ENCODE measurements at places on chromosomes 11 and 22. TPM values are rescaled to one million over a fixed set of nuclear protein-coding genes. Genes with fewer than 3 reads are reported as not detected.

DNA sequence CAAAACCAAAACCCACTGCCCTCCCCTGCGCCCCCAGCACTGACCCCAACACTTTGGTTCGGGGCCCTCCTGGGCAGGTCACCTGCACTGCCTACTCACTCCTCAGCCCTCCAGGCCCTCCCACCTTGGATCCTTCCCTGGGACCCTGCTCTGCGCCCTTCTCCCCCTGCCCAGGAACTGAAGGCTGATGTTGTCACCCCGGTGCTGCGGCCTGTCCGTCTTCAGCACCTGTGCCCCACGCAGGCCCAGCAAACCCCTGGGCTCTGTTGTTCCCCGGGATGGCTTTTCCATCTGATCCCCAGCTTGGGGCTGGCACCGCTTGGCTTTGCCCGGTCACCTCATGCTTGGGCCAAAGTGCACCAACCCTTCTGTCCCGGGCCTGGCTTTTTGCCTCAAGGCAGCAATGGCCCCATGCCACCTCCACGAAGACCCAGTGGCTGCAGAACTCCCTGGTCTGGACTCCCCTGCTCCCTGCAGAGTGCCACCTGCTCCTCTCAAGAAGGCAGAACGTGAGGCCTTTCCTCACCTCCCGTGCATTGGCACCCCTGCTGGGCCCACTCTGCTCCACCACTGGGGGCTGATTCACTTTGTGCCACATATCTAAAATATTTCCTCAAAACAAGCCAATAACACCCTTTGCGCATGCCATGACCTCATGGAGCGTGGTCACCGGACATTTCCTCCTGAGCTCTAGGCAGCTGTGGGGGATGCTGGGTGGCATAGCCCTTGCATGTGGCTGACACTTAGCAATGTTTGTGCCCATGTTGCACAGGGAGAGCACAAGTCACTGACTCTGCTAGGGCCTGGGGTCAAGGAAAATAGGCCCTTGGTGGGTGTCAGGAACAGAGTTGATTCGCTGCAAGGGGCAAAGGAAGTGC is 8.8 kb downstream of the PPM1F start:
- no peak for DNase-seq

- no peak for DNase-seq
Measured at GRCh38 chr11:72239849-72240460, 4.0 kb downstream of the PHOX2A start.

GRCh38 chr11:37788141-37788877 is 1190.3 kb upstream of the RAG2 start:
- DNase-seq: no peak

- DNase-seq: no peak
Measured at GRCh38 chr11:2931771-2932738, 2.8 kb upstream of the PHLDA2 start.

DNA sequence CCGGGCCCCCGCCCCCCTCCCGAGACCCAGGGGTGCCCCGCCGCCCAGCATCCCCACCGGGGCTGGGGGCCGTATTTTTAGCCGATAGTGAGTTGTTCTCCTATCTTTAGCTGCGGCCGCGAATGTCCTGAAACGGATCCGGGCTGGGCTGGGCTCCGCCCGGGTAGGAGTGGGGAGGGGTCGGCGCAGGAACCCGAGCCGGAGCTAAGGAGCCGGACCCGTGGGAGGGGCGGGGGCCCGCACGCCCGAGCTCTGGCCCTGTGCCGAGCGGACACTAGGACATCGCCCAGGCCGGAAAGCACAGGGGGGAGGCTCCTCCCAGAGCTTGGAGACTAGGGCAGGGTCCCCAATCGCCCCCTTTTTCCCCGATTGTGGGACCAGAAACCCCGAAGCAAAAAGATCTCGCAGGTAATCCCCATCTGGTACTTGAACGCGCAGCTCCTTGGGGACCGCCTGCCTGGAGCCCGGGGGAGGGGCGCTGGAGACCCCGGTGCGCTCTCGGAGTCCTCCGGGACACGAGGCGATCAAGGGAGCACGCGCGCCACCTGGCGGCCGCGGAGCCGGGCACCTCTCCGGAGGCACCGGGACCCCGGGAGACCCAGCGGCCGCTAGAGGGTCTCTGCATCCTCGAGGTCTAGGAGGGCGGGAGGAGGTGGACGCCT is 669 bp downstream of the CDC42EP2 start:
- DNase-seq: peak; percentile 91

DNA sequence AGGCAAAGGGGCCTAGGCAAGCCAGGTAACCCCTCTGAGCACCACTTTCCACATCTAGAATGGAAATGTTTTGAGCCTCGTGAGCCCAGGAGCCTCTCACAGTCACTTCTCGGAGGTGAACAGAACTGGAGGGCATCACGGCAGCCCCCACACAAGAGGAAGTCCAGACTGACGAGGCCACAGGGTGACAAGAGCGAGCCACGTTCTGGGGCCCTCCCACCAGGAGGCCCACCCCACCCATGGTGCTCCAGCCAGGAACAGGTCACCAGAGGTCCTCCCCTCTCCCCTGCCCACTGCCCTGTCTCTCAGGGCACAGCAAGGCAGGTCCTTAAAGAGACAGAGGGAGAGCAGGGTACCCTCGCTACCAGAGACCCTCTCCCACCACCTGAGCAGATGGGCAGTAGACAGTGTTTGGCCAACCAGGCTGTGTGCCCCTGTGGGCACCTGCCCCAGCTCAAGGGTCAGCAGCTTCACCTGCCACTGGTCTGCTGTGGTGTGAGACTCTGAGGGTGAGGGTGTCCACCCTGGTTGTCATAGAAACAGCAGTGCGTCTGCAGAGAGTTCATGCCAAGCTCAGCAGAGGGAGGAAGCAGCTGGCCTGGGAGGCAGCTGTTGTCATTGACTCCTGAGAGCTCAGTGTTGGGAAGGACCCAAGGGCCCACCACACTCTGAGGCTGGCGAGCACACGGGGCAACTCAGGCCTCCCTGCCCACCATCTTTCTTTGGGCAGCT is 31.4 kb downstream of the RSPH14 start:
- no peak for DNase-seq

The KRTAP5-7 gene
- not detected for total RNA-seq

The CLDN5 gene
- 322 TPM for total RNA-seq

The TSSK2 gene
- 0.25 TPM for total RNA-seq
